CD4-positive, alpha-beta T cell treated with Interleukin-4 for 4 hours (primary cell): ENCODE measurements at places on chromosomes 6 and 20.

DNA sequence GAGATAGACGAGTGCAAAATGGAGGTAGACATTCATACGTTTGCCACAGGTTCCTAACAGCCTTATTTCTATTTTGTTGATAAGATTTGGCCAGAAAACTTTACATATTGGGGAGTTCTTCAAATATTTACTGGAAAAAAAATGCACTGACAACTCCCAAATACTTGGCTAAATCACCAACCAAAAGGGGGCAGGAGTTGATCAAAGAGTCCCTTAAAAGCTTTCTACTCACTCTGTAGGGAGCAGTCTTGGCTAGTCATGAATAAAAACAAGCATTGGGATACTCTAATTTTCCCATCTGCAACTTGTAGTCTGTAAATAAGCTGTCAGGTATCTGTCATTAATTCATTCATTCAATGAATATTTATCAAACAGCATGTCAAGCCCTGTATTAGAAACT is 18.4 kb downstream of the TENT5A start:
- no peak for DNase-seq

- DNase-seq = no peak
Observed at GRCh38 chr6:126477678-126478077, 137.8 kb downstream of the CENPW start.

GRCh38 chr6:149934249-149935156 is 7.3 kb upstream of the ULBP2 start:
- peak; percentile 80 for DNase-seq

GRCh38 chr6:1346558-1347091 is 34.7 kb downstream of the FOXQ1 start:
- DNase-seq = no peak

GRCh38 chr6:31528307-31528777 is 420 bp upstream of the MCCD1 start:
- DNase-seq = no peak

- no peak for DNase-seq
Observed at GRCh38 chr20:25024171-25024570, 31.6 kb upstream of the APMAP start.

DNA sequence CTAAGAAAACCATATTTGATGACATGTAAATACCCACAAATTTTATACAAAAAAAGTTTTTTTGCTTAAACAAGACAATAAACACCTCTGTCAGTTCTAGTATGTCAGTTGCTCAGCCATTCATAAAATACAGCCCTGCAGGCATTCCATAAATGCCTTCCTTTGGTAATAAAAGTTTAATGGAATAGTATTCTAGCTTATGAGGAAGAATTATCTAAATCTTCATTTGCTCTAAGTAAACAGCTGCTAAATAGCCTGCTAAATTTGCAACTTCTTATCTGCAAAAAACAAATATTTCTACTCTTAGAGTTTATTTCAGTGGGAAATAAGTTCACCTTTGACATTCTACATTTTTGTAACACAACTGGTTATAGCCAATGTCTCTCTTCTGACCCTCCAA is 108.8 kb downstream of the SMLR1 start:
- no peak for DNase-seq

DNA sequence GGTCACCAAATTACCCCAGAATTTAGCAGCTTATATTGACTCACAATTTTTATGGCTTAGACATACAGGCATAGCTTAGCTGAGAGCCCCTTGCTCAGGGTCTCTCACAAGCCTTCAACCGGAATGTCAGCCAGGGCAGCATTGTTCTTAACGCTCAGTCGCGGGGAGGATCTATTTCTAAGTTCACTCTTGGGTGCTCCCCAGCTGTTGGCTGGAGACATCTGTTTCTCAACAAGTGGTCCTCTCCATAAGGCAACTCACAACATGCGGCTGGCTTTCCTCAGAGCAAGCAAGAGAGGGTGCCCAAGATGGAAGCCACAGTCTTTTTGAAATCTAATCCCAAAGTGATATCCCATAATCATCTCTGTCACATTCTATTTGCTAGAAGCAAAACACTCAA is 46.6 kb downstream of the SLX4IP start:
- no peak for DNase-seq

- no peak for DNase-seq
Observed at GRCh38 chr6:54254886-54255285, 53.4 kb upstream of the TINAG start.

DNA sequence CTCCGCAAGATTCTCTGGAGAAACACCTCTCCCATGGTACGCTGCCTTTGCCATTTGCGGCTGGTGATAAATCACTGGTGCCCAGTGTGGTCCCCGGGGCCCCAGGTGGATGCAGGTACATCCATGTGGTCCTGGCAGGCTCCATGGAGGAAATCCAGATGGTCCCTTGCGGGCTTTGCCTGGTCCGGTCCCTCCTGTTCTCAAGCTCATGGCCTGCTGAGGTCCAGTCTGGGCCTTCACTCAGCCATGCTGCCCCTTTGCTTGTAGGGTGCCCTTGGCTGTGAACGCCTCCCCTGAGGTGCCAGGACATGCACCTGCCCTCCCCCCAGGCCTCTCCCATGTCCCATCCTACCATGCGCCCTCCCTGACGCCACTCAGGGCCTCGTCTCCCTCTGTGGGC is 21.2 kb upstream of the DACT2 start:
- no peak for DNase-seq

DNA sequence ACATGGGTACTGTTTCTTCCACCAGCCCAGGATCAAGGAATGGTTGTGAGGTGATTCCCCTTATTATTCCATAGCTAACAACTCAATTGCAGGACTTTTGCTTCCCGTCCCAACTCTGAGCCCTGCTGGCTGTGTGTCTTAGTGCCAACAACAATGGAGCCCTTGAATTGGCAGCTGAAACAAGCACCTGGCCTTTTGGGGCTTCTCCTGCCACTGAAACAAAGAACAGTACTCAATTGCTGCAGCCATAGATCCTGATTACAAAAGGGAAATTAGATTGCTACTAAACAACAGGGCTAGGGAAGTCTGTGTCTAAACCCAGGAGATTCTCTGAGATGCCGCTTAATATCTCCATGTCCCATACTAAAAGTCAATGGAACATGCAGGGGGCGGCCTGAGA is 61.3 kb upstream of the CARMIL1 start:
- DNase-seq = no peak

GRCh38 chr6:150004101-150004782 is 21.1 kb downstream of the RAET1L start:
- peak; percentile 76 for DNase-seq

DNA sequence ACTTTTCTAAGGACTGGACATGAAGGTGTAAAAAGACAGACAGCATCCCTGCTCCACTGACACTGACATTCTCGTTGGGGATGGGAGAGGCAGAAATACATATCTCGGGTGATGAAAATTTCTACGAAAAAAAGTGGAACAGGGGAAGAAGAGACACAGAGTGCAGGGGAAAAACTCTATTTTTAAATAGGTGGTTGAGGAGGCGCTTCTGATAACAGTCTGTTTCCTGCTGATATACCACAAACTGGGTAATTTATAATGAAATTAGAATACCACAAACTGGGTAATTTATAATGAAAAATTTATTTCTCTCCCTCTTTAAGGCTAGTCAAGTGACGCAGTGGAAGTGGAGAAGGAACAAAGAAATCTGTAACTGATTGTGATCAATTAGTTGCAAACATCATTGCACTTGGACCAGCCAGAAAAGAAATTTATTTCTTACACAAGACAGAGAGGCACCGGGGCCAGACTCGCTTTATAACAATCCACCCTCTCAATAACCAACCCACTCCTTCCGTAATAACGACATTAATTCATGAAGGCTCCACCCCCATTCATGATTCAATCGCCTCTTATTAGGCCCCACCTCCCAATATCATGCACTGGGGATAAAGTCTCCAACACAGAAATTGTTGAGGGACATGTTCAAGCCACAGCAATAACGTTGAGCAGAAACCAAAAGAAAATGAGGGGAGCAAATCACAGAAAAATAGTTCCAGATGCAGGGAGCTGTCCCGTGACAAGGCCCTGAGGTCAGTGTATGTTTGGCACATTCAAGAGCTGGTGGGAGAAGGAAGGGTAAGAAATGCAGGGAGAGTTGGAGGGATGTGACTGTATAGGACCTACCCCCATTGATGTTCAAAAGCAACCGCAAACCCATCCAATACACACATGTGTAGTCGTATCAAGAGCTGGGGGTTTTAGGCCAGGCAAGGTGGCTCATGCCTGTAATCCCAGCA is 6.6 kb upstream of the SRSF6 start:
- DNase-seq = no peak

- DNase-seq = no peak
Observed at GRCh38 chr6:129732542-129732941, 22.6 kb upstream of the ARHGAP18 start.

DNA sequence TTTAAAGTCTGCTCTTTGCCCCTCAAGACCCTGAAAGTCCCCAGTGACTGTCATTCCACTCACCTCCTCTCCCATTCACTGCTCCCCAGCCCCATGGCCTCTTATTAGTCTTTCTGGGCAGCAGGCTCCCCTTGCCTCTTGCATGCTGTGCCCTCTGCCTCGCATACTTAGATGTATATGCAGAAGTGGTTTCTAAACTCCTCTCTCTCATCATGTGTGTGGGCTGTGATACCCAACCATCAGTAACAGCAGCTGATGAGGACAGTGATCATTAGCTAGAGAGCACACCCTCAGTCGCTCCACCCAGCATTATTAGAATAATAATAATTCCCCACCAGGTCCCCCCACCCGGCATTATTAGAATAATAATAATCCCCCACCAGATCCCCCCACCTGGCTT is 14.5 kb downstream of the PKIG start:
- DNase-seq = no peak

DNA sequence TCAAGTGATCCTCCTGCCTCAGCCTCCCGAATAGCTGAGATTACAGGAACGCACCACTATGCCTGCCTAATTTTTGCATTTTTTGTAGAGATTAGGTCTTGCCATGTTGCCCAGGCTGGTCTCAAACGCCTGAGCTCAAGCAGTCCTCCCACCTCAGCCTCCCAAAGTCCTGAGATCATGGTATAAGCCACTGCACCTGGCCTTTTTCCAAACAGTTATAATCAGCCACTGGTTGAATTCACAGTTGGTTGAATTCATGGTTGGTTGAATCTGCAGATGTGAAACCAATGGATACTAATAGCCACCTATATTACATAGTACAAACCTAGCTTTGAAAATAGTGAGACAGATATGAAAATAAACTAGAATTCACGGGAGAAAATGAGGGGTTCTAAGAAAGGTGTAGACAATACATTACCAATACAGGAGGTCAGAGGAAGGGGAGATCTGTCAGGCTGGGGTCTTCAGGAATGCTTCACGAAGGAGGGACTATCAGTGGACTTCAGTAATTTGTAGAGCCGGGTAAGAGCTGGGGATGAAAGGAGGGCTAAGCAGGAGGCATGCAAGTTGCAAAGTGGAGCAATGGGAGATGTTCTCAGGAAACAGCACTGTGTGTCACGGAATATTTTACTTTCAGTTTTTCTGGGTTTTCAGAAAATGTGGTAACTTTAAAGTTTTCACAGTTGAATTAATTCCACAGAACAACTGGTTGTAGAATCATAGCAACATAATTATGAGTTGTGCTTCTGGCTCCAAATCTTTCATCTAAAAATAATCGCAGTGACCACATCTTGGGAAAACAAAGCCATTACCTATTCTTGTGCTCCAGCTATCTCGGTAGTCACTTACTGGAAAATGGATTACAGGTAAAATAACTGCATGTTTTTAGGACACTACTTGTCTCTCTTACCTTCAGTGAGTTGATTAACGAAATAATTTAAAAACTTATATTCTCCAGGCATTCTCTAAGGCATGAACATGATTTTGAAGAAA is 12.9 kb upstream of the CEP85L start:
- peak; percentile 39 for DNase-seq

DNA sequence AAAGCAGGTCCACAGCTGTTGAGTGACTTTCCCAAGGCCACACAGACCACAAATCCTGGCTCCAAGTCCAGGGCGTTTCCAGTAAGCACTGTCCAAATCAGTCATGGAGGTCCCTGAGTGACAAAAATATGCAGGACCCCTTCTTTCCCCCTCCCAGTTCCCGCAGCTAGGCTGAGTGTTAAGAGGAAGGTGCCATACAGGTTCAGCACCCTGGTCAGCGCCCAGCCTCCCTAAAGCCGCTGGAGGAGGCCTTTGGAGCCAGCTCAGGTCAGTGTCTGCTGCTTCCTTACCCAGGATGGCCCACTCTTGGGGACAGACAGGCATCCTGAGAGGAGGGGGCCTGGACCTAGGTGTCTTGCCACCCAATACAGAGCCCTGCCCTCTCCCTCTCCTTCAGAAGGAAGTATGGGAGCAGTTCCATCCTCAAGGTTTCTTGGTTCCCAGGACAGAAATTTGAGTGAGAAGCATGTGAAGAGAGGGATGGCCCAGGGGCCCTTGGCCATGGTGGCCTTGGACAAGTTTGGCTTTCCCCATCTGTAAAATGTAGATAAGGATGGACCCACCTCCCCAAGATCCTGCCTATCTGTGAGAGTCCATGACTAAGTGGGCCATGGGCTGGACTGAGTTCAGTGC is 13.2 kb downstream of the TMEM74B start:
- no peak for DNase-seq

DNA sequence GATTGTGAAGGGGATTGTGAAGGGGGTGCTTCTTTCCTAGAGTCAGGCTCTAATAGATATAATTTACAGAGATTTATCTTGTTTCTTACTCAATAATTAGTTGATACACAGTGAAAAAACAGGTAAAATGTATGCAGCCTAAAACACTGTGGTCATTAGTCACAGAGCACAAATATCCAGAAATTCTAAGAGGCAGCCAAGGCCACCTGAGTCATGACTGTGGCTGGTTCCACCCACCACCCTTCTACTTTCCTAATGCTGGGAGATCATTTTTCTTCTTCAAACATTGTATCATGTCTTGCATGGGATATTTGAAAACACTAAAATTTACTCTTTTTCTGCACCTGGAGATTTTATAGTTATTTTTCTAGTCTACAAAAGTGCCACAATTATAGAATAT is 181.6 kb downstream of the OTOR start:
- DNase-seq = no peak

DNA sequence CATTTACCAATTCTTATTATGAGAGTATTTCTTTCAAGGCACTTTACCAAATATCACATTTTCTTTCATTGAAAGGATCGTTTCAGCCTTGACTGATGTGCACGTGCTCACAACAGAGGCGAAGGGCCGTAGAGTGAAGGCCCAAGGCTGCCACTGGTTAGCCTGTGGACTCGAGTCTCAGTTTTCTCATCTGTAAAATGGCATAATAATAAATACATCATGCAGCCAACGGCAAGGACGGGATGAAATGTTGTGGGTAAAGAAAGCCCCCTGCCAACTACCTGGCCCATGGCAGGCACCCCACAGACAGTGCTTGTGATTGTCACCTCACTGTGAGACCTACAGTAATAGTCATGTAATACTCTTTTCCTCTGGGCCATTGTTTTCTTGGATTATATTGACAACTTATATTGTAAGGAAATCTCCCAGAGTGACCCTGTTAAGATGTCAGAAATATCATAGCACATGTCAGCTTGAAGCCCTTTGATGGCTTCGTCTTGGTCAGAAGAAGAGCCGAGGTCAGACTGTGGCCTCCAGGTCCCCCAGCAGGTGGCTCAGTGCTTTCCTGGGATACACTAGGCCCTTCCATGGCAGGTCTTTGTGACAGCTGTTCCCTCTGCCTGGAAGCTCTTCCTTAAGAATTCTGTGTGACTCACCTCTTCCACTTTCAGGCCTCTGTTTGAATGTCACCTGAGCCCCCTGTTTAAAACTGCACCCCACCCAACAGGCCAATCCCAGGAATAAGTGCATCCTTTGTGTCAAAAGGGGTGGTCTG is 36.3 kb downstream of the FAM50B start:
- DNase-seq = no peak
